ENCODE measurements at places on chromosomes 7 and 10.

GRCh38 chr7:77980087-77980713, 181.6 kb downstream of the PHTF2 start:
- no peak for DNase-seq

DNA sequence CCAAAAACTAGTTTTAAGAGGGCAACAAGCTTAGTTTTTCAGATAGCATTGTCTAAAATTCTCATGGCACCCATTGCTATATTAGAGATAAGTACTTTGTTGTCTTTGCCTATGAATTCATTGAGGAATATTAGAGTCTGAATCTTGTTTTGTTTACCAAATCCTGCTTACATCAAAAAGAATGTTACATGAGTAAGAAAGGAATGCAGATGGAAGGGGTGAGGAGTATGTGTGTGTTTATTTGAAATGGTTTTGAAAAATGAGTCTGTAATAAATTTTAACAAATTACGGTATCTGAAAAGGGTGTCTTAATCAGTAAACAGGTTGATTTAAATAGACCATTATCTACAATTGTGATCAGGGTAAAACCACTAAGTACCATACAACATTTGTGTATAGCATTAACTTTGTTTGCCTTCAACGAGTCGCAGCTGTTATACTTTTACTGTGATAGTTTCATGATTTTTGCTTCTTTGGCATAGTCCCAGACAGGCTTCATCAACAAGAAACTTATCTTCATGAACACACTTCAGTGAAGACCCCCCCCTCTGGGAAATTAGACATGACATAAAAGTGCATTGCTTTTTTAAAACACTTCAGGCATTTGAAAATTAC, 1183.9 kb upstream of the C7orf33 start:
- no peak for DNase-seq

DNA sequence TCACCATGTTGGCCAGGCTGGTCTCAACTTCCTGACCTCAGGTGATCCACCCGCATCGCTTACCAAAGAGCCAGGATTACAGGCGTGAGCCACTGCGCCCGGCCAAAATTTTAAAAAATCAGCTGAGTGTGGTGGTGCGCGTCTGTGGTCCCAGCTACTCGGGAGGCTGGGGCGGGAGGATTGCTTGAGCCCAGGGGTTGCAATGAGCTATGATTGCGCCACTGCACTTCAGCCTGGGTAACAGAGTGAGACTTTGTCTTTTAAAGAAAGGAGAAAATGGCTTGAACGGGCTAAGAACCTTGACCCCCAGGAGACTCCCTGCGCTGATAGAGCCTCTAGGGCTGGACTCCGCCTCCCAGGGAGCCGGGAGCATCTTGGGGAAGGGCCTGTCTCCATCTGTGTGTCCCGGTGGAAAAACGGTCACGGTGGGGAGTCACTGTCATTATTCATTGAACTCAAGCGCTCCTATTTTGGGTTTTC, 760 bp upstream of the KCTD7 start:
- no peak for DNase-seq

GRCh38 chr7:149297034-149297755, 35.2 kb downstream of the ZNF783 start:
- no peak for DNase-seq

DNA sequence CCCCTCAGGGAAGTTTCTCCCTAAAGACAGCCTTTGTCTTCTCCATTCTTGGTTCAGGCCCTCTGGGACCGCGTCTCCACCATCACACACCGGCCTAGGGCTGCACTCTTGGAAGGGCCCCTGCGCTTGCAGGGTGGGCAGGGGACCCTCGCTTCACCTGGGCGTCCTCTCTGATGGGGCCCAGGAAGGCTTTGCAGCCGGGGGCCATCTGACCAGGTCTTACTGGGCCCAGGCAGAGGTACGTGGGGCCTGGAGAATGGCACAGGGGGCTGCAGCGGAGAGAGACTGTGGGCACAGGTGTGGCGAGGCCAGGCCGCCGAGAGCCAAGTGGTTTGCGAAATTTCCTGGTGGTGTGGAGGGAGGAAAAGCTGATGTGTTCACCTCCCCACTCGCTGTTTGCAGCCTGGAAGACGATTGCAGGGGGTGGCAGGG, 44.4 kb downstream of the ALOX5 start:
- no peak for DNase-seq

GRCh38 chr7:18655506-18655905, 160.0 kb downstream of the HDAC9 start:
- no peak for DNase-seq

GRCh38 chr7:71480791-71481190, 348.8 kb downstream of the GALNT17 start:
- DNase-seq = no peak

DNA sequence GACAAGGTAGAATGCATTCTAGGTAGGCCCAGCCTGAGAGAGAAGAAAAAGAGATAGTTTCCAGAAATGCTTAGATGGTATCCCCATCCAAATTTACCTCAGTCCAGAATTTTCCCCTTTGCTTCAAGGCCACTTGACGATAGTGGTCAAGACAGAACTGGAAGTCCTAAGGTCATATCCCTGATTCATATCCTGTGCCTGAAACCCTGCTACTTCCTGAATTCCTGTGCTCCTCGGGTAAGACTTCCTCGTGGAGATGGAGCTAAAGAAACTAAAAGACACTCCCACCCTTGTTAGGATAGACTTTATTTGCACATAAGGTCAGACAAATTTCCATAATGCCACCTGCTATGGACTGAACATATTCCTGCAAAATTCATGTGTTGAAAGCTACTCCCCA, 175.9 kb downstream of the EVX1 start:
- no peak for DNase-seq

GRCh38 chr10:115026746-115027140, 66.4 kb upstream of the ATRNL1 start:
- no peak for DNase-seq

DNA sequence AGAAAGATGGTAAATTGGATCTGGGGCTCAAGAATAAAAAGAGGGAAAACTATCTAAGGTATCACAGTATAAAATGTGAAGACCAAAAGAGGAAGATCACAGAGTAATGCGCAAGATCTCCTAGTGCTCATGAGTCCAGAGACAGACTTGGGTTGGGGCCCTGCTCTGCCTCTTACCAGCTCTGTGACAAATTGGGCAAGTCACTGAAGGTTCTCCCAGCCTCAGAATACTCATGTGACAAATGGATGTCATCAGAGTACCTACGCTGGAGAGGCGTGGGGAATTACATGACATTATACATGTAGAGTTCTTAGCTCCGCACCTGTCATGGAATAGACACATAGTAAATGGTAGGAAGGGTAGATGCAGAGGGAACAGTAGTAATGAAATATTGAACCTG, 124.4 kb downstream of the DOCK4 start:
- DNase-seq = no peak

DNA sequence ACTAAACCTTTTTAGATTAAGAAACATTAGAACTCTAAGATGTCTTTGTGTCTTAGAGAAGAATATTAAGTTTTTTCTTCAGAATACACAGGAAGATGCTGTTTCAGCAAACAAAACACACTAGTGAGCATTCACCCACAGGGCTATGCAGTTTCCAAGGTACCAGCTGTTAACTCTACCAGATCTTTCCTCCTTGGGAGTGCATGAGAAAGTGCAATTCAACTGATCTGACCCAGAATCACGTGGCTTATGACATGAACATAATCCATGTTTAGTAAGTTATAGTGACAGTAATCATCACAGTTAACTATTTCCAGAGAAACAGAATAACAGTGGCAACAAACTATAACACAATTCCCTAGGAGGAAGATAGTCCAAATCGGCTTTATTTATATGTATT, 270.7 kb downstream of the CACNA2D1 start:
- DNase-seq = no peak

All from glutamatergic neuron (in vitro differentiated cells).